ENCODE measurements at places on chromosomes 11 and 22.

GRCh38 chr11:21307874-21308273, 638.5 kb downstream of the NELL1 start:
- no peaks in the 10 kb centered on the region for H3K36me3 ChIP-seq
- no peak for DNase-seq
- no peaks in the 10 kb centered on the region for H3K4me1 ChIP-seq
- no peaks in the 10 kb centered on the region for H3K27me3 ChIP-seq
- H3K27ac ChIP-seq = no peak overlapping the region

DNA sequence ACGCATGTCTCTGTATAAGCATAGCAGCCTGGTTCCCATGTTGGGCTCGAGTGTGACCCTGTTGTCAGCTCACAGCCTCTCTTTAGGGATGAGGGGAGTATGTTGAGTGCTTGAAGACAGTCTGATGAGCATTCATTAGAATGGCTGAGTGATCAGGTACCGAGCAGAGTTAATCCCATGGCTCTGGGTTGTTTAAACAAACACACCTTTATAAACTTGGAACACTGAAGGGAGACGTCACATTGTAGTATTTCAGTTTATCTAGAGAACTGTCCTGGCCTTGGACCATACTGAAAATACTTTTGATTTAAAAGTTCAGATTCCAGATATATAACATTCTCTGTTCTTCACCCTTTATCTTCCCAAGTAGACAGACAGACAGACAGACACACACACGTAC, 76.0 kb downstream of the TEAD1 start:
- H3K36me3 ChIP-seq = no peaks in the 10 kb centered on the region
- no peaks in the 10 kb centered on the region for H3K4me1 ChIP-seq
- H3K27me3 ChIP-seq = no peaks in the 10 kb centered on the region
- no peak for DNase-seq

GRCh38 chr22:29213493-29213892, 7.8 kb downstream of the EMID1 start:
- no peaks in the 10 kb centered on the region for H3K36me3 ChIP-seq
- H3K27ac ChIP-seq = no peak overlapping the region
- DNase-seq = no peak
- H3K4me1 ChIP-seq = no peaks in the 10 kb centered on the region

- peak overlapping the region; percentile 68 for H3K4me3 ChIP-seq
- no peak for DNase-seq
- H3K36me3 ChIP-seq = peaks cover 4% of the 10 kb centered on the region
- H3K4me1 ChIP-seq = no peaks in the 10 kb centered on the region
Measured at GRCh38 chr11:112226831-112227401, 688 bp downstream of the PTS start.

DNA sequence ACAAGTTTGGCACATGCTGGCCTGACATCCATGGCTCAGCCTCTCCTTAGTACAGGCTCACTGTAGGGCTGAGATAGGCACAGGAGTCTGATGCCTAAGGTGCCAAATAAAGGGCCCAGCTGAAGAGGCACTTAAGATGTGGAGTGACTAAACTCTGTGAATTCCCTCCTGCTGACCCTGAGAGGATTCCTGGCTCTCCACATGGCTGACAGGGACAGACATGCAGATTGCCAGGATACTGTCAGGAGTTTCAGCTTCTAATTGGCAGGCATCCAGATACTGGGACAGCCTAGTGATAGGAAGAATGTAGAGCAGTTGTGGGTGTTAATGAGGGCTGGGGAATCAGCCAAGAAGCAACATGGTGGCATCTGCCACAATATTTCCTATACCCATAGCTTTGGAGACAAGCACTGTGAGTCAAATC, 558.7 kb downstream of the INSC start:
- no peaks in the 10 kb centered on the region for H3K36me3 ChIP-seq
- no peaks in the 10 kb centered on the region for H3K4me1 ChIP-seq

Measured in sigmoid colon (tissue), 7 donors.